Activated gamma-delta T cell treated with Interleukin-2 at 50 U/mL for 16 hours (primary cell): ENCODE measurements at places on chromosomes 4 and X.

DNA sequence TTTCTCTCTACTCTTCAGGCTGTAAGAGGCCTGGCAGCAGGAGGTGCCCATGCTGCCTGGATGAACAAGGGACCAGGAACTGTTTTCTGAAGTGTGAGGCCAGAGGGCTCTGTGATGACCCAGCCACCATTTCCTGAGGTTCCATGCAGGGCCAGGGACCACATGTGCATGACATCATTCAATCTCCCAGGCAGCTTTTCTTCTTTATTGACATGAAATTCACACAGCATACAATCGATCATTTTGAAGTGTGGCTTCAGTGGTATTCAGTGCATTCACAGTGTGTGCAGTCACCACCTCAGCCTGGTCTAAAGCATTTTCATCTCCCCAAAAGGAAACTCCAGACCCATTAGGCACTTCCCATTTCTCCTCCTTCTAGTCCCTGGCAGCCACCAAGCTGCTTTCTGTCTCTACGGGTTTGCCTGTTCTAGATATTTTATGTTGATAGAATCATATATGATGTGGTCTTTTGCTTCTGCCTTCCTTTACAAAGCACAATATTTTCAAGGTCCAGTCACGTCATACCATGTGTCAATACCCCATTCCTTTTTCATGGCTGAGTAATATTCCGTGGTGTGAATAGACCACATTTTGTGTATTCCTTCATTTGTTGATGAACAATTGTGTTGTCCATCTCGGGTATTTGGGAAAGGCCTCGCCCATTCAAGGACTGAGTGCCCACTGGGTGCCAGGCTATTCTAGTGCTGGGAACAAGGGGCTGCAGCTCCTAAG, 93.1 kb downstream of the PSAPL1 start:
- no peak for DNase-seq

- DNase-seq, result no peak
Measured at GRCh38 chrX:109281483-109282275, 200.2 kb downstream of the GUCY2F start.

DNA sequence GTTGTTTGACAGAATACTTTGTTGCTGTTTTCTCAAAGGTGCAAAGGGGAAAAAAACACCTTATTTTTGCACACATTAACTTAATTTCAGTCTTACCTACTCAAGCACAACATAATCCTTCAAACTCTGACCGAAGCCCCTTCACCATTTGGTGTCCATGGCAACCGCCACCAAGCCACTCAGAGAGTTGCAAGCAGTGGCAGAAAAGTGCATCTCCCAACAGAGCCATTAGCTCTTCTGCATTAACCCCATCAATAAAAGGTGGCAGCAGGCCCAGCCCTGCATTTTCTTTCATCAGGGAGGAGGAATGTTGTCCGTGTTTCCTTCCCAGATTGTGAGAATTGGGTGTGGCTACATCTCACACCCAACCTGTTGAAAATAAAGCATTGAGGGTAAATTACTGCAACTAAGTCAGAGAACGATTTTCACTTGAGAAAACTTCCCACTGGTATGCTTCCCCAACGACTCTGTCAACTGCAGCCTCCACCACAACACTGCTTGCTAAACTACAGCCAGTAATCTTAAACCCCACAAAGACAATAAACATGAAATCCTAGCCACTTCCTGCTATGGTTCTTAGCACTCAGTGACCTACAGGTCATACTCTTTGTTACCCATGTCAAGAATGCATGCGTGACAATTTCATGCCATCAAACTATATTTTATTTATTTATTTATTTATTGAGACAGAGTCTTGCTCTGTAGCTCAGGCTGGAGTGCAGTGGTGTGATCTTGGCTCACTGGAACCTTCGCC, 154.0 kb downstream of the GRIA3 start:
- DNase-seq, result no peak

DNA sequence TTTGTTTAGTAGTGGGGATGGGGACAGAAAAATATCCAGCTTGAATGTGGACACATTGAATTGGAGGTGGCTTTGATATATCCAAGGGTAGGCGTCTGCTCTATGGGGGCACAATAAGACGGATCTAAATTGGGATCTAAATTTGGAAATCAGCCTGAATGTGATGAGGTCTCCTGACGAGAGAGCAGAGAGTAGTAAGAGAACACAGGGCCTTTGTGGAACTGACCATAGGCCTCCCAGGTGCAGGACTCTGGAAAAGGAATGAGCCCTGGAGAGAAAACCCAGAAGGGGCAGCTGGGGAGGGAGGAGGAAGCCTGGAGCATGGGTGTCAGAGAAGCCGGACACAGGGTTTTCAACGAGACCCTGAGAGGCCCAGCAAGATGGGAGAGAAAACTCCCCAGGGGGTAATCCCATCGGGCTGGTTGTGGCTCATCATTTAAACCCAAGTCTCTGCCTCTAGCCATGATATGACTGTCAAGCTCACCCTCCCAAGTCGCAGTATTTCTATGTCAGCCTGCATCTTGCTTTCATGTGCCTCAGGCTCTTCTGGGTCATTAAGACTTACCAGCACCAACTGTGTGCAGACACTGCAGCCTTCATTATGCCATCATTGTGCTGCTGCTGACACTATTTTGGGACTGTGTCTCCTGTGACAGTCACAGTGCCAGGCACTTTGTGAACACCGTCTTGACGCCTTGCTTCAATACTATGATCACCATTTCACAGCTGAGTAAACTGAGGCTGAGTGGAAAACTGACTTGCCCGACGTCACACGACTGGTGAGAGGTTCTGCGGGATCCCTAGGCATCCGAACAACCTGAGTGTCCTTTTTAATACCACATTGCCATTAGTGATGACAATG, 57.1 kb downstream of the ANAPC4 start:
- DNase-seq, result no peak

DNA sequence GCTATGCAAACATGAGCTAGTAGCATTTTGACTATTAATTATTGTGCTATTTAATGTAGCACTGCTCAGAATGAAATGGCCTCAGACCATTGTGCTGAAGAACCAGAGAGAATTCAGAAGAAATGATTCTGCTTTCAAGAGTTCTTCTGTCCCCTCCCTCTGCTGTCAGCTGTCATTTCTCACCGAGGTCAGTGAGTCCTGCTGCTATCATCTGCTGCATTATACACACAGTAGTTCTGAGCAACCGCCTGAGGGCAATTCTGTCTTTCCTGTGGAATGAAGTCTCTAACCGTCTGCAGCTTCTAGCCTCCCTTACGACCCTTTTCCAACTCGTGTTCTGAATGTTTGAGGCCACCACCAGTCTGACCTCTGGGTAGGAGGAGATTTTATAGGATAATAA, 249.4 kb downstream of the HNRNPD start:
- DNase-seq, result no peak

DNA sequence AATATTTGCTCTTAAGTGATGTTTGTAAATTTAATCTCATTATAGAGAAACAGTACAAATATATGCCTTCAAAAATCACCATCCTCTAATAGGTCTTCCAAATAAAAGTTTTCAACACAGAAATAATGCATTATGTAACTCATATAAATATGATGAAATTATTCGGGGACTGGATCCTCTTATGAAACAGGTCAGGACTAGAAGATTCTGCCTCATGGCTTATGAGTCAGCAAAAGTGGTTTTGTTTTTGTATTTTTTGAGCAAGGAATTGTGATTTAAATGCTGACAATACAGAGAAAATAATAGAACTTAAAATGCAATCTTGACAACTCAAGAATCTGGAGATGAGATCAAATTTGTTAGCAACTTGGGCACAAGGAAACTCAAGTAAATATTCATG, 179.7 kb upstream of the NDP start:
- DNase-seq, result no peak

DNA sequence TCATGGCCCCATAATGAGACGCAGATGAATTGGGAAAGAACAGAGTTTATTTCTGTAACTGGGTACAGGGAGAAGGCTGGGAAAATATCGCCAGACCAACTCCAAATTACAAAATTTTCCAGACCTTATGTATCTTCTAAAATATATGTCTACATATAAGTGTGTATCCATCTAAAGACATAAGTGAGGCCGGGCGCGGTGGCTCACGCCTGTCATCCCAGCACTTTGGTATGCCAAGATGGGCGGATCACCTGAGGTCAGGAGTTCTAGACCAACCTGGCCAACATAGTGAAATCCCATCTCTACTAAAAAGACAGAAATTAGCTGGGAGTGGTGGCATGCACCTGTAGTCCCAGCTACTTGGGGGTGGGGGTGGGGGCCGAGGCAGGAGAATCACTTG, 11.7 kb upstream of the DHRSX start:
- DNase-seq, result no peak
